ENCODE measurements at places on chromosomes 6 and 20.

DNA sequence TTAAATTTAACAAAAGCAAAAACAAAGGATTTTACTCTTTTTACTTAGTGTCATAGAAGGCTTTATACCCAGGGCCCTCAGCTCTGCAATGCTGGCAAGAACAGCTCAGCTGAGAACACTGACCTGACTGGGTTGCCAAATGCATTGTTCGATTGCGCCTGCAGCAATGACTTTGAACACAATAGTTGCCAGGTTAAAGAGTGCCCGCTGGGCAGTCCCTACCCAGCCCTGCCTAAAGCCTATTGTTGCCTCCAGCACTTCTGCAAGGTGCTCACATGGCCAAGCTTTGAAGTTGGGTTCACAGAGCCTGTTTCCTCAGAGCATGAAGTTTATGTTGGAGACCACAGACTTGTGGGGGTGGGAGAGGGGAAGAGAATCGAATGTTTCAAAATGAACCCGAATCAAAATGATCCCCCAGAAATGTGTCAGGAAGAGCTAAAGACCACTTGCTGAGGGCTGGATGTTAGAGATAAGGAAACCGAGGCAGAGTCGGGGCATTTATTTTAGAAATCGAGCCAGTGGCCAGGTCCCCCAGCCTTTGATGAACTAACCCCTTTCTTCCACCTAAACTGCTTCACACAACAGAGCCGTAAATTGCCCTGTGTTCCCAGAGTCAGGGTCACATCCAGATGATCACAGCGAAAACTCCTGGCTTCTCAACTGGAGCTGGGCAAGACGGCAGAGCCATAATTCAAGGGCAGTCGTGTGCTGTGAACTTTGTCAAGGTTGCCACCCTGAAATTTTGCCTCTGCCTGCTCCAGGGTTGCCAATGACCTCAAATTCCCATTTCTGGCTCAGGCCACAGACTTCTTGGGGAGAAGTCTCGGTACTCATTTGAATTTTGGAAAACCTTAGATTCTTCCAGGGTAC is 55.0 kb downstream of the FOXA2 start:
- no peak for DNase-seq

DNA sequence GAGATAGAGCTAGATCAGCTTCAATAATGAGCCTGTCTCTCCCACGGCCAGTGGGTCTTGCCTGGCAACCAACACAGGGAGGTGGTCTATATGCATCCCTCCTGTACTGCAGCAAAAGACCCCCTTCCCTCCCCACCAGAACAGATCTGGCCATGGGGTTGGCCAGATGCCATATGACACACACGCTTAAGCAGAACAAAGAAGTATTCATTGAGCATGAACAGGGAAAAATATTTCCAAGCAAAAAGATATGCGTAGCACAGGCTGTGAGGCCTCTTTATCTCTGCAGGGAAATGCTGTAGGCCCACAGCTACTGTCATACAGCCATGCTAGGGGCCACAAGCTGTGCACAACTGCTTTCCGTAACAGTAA is 73.4 kb upstream of the NRSN1 start:
- DNase-seq: no peak

DNA sequence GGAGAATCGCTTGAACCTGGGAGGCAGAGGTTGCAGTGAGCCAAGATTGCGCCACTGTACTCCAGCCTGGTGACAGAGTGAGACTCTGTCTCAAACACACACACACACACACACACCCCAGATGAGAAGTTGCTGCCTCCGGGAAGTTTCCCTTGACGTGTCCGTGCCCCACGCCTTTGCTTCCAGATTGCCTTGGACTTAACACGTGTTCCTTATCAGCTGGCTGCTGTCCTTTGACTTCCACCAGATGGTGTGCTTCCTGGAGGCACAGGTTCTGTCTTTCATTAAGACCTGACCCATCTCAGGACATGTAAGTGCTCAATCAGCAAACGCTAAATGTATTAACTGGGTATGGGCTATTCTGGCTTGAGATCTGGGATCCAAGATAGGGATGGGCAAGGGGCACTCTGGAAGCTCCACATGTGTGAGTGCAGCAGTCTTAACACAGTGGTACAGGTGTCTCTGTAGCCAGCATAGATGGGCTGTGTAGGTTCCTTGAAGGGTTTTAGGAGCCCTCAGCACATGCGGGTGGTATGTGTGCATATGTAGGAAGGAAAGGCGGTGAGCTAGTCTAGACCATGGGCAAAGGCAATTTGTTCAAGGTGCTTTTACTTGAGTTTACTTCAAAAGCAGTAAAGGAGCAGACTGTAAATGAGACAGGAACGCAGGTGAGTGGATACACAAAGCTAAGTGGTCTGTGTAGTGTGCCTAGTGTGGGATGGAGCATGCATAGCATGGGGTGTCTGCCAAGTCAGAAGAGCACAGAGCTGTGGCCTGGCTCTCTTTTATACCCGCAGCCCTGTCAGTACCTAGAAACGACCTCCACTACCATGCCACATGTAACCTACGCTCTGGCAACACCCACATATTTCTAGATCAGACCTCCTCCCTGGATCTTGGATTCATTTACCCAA is 11.6 kb downstream of the PIGT start:
- DNase-seq: no peak

GRCh38 chr6:142350309-142350708 is 48.5 kb downstream of the ADGRG6 start:
- no peak for DNase-seq

DNA sequence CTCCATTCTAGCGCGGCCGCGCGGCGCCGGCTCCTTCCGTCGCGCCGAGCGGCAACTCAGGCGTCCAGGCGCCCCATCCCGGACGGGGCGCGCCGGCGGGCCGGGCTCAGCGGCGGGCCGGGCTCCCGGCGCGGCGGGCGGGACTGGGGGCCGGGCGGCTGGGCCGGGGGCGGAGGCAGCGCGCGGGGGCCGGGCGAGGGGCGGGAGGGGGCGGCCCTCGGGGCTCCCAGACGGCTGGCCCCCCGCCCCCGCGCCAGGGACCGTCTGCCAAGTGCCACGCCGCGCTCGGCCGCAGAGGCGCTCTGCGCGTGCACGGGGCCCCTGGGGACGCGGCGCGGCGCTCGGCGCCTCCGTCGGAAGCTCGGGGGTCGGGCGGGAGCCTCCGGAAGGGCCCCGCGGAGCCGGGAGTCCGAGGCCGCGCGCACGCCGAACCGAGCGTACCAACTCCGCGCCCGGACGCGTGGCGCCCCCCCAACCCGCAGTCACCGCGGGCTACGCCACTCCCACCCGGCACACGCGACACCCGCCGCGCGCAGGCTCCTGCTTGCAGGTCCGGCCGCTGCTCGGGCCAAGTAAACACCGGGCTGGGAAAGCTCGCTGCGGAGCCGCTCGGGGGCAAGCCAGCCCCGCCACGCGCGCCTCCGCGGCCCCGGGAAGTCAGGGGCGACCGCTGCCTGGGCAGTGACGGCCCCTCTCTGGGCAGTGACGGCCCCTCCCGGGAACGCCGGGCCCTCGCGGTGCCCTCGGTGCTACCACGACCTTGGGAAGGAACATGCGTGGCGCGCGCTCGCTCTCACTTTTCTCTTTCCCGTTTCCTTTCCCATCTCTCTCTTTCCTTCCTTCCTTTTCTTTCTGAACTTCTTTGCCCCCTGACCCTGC is at the start of gene PREX1:
TSS of gene PREX1 (minus strand) at position 145 of the 879 bp plus-strand sequence. CDS start at position 6, 139 bp downstream.
- peak; percentile 88 for DNase-seq
